ENCODE measurements at places on chromosomes 1 and 21. TPM values are rescaled to one million over a fixed set of nuclear protein-coding genes. Genes with fewer than 3 reads are reported as not detected.

The PTGFRN gene
- total RNA-seq, result 121 TPM

The NTMT2 gene
- not detected for total RNA-seq

The PDZK1IP1 gene
- 3.5 TPM for total RNA-seq

The ZNF593OS gene
- not detected for total RNA-seq

The ZNF695 gene
- total RNA-seq, result 2.3 TPM

The RAP1GAP gene
- 0.23 TPM for total RNA-seq

The TP53BP2 gene
- 12.9 TPM for total RNA-seq

The SAMD11 gene
- 0.08 TPM for total RNA-seq

The SFPQ gene
- total RNA-seq, result 140 TPM

The GPX7 gene
- total RNA-seq, result 6.1 TPM

The HES3 gene
- total RNA-seq, result not detected

The TTC13 gene
- 7.2 TPM for total RNA-seq

The PTGS2 gene
- 43.9 TPM for total RNA-seq

The CD5L gene
- not detected for total RNA-seq

The KCNQ4 gene
- 0.08 TPM for total RNA-seq

The POGZ gene
- total RNA-seq, result 11.5 TPM

The TTC4 gene
- total RNA-seq, result 31.7 TPM

The GBP4 gene
- 0.04 TPM for total RNA-seq

The SELL gene
- not detected for total RNA-seq

The GBP7 gene
- total RNA-seq, result not detected

The MTMR11 gene
- total RNA-seq, result 10.2 TPM

The EPB41 gene
- total RNA-seq, result 18.5 TPM

The MIB2 gene
- 45.4 TPM for total RNA-seq

The FUCA1 gene
- 5.5 TPM for total RNA-seq

The RHBDL2 gene
- total RNA-seq, result 8.7 TPM

The KCNT2 gene
- total RNA-seq, result not detected

The BSND gene
- not detected for total RNA-seq

The BGLAP gene
- total RNA-seq, result not detected

The ZBTB8A gene
- total RNA-seq, result 4.1 TPM

The RAVER2 gene
- 5.9 TPM for total RNA-seq

The HES5 gene
- 0.31 TPM for total RNA-seq

The ARHGEF19 gene
- total RNA-seq, result 3.3 TPM

The TEKT2 gene
- 0.08 TPM for total RNA-seq

The KRTAP19-3 gene
- not detected for total RNA-seq

The LEMD1 gene
- total RNA-seq, result 2.1 TPM

The ECM1 gene
- 27.9 TPM for total RNA-seq

The SUSD4 gene
- total RNA-seq, result 0.47 TPM

The DNASE2B gene
- not detected for total RNA-seq

The TIE1 gene
- total RNA-seq, result not detected

The CR1L gene
- total RNA-seq, result not detected

The SYNC gene
- total RNA-seq, result 8.7 TPM

The GPR25 gene
- total RNA-seq, result not detected

The OR6N1 gene
- total RNA-seq, result not detected

The PTGER3 gene
- total RNA-seq, result not detected

The BATF3 gene
- total RNA-seq, result 0.80 TPM

The PRAMEF4 gene
- not detected for total RNA-seq

The ASAP3 gene
- total RNA-seq, result 20.3 TPM

The TARS2 gene
- 23.6 TPM for total RNA-seq

The ARTN gene
- 139 TPM for total RNA-seq

The ADCY10 gene
- 0.15 TPM for total RNA-seq

The AK5 gene
- total RNA-seq, result 0.86 TPM

The PBX1 gene
- total RNA-seq, result 0.86 TPM

The AIM2 gene
- not detected for total RNA-seq

The HES2 gene
- 42.2 TPM for total RNA-seq

The ACKR1 gene
- not detected for total RNA-seq

The CD53 gene
- not detected for total RNA-seq

The LELP1 gene
- total RNA-seq, result not detected

The KCNJ15 gene
- total RNA-seq, result 36.6 TPM
